GM12891 (cell line): ENCODE measurements at places on chromosomes 4 and X.

GRCh38 chr4:67996127-67996526 lies 32.8 kb upstream of the TMPRSS11A start:
- no peak for DNase-seq

- DNase-seq = no peak
Observed at GRCh38 chrX:150581093-150581775, 12.8 kb downstream of the MTM1 start.

- no peak for DNase-seq
Observed at GRCh38 chr4:153115322-153116290, 88.6 kb upstream of the TRIM2 start.

GRCh38 chrX:40130207-40130606 lies 32.4 kb upstream of the BCOR start:
- DNase-seq = no peak

- no peak for DNase-seq
Observed at GRCh38 chrX:40368611-40369061, 212.1 kb upstream of the ATP6AP2 start.

GRCh38 chrX:55490121-55490520 lies 473 bp upstream of the USP51 start:
- no peak for DNase-seq
